ENCODE measurements at places on chromosomes 2 and 18.
A peak's percentile ranks its signal among the peaks of the same experiment; 100 is the strongest.

- DNase-seq: peak; percentile 80
These were observed 4.5 kb upstream of the IL18RAP start for GRCh38 chr2:102418421-102418961.

- DNase-seq: peak; percentile 5
These were observed 45.6 kb upstream of the ZNF532 start for GRCh38 chr18:58819051-58819450.

- peak; percentile 14 for DNase-seq
These were observed 208.4 kb downstream of the HDAC4 start for GRCh38 chr2:239192456-239192855.

DNA sequence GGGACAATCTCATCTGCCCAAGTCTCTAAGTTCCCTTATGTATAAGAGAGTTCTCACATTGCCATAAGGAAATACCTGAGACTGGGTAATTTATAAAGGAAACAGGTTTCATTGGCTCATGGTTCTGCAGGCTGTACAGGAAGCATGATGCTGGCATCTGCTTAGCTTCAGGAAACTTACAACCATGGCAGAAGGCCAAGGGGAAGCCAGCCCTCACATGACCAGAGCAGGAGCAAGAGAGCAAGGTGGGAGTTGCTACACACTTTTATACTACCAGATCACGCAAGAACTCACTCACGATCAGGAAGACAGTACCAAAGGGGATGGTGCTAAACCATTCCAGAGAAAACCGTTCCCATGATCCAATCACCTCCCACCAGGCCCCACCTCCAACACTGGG is 73.9 kb downstream of the PRKRA start:
- DNase-seq: no peak

DNA sequence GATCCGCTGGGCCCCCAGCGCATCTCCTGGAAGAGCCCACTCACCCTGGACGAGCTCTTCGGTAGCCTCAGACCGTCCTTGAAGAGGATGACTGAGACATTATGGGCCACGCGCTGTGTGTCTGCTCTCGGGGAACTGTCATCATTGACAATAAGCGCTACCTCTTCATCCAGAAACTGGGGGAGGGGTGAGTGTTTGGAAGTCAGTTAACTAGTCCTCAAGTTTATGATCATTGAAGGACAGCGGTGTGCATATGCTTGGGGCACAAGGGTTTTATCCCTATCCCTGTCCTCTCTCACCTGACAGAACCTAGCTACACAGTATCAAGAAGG is 586 bp downstream of the STK16 start:
- no peak for DNase-seq

DNA sequence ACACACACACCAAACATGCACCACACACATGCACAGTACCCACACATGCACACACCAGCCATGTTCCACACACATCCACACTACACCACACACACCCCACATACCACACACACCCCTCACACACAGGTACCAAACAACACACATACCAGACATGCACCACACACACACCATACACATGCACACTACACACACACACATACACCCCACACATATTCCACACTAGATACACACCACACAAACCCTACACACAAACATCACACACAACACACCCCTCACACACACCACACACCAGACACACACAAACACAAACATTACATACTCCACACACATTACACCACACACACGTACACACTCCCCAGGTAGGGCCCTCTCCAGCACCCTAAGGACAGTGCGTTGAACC is 51.2 kb downstream of the TRABD2A start:
- DNase-seq: no peak

DNA sequence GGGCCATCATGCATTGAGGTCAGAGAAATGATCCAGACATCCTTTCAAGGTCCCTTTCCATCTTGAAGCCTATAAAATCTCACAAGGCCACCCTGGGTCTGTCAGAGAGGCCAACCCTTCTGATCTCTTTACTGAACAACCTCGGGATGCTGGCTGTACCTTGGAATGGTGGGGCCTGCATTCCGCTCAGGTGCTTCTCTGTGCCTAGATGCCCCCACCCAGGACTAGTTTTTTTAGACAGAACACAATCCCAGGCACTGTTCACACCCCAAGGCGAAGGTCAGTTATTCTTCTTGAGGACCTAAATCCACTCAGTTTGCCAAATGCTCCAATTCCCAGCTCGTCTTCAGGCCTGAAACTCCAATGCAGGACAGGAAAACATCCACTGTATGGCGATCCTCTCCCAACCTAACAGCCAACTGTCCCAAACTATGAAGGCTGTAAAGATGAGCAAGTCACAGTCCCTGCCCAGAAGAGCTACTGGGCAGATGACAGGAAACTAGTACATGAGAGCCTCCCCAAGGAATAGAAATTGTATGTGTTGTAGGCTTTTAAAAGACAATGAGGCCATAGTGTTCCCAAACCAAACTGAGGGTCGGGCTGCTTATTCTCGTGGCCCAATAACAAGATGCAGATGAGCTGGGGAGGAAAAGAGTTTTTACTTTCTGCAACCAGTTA is 154.4 kb upstream of the ACAA2 start:
- no peak for DNase-seq

GRCh38 chr2:40654346-40654745 is 202.5 kb upstream of the SLC8A1 start:
- no peak for DNase-seq

GRCh38 chr2:192500550-192501200 is 305.9 kb upstream of the TMEFF2 start:
- DNase-seq: no peak

- DNase-seq: no peak
These were observed 1.3 kb downstream of the ADI1 start for GRCh38 chr2:3517948-3518495.

DNA sequence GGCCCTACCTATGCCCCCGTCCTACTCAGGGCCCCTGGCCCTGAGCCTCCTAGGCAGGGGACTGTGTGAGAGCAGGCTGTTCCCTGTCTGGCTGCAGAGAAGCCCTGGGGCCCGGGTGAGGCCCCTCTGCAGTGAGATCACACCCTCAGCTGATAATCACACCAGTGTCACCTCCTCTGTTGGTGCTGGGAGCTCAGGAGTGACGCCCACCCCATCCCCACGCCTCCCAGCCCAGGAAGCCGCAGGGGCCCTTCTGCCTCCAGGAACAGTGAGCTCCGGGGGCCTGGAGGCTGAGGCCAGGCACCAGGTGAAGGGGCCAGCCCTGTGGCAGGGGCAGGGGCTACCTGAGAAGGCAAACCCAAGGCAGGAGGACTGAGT is 20.0 kb downstream of the KCNIP3 start:
- no peak for DNase-seq

- peak; percentile 20 for DNase-seq
These were observed 59.8 kb downstream of the GTF2A1L start for GRCh38 chr2:48677450-48677849.

GRCh38 chr2:32264422-32265105 is at the start of gene NLRC4:
TSS of gene NLRC4 (minus strand) at chr2:32264886. CDS start at chr2:32256775, 8,111 bp downstream.
- DNase-seq: peak; percentile 74

DNA sequence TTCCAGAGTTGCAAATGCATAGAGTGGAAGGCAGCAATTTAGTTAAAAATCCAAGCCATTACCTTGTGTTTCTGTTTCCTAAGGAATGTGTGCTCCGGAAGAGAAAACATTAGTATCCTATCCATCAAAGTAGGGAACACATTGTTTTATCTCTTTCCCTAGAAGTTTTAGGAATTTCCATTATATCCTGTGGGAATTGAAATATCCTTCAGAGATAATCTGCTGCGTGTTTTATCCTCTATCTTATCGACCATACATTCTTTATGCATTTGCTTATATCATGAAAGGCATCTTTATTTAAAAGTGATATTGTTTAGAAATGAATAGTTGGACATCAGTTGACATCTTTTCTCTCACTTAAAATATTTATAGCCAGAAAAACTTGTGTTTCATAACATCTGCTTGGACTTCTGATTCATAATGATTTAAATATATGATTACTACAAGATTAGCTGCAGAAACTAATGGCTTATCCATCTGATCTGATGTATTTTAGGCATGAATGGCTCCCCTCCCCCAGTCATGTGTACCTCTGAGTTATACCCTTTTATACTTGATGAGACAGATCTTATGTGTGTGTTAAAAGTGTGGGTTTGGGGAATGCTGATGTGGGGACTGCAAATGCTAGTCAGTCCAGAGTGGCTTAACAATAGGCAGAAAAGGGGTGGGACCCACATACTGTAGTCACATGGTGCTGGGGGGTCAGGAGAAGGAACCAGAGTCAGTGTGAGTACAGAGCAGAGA is 136.2 kb upstream of the ARHGAP28 start:
- no peak for DNase-seq

GRCh38 chr2:64214281-64215115 is 70.3 kb upstream of the PELI1 start:
- DNase-seq: no peak

DNA sequence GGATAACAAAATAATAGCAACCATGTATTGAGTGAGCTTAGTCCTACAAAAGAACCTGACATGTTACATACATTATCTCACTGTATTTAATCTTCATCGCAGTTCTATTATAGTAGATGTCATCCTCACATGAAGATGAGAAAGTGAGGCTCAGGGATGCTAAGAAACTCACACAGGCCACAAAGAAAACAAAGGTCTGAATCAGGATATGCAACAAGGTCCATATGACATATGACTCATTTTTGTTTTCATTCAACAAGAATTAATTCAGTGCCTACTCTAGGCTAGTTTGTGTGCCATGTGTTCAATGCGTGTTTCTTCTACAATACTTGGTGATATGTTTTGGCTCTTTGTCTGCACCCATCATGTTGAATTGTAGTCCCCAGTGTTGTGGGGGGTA is 219.7 kb upstream of the EPHA4 start:
- no peak for DNase-seq

DNA sequence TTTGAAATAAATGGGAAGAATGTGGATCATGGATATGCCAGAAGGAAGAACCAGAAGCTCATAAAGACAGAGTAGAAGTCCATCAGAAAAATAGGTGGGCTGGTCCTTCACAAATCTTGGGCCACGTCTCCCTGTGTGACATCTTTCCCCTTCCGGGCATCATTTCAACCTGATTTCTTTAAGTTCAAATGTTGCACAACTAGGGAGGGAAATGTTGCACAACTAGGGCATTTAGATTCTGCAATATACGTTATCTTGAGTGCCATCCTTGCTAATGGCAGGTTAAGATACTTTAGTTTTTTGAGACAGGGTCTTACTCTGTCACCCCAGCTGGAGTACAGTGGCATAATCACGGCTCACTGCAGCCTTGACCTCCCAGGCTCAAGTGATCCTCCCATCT is 129.6 kb downstream of the CERS6 start:
- no peak for DNase-seq

GRCh38 chr2:175599966-175600831 is 401.9 kb downstream of the LNPK start:
- DNase-seq: no peak

- no peak for DNase-seq
These were observed 5.2 kb downstream of the TXNDC2 start for GRCh38 chr18:9890957-9891356.

DNA sequence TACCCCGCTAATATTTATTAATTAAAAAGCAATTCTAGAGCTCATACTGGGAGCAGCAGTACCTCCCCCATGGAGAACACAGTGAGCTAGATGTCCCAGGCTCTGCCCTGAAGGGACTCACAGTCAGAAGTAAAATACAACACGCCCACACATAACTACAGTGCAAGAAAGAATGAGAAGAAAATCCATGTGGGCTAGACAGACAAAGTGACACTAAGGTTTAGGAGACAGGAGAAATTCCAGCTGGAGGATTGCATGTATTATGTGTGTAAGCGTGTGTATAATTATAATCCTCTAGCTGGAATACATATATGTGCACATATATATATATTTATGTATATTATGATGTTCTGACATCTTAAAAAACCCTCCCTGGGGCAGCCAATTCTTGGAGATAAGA is 15.7 kb downstream of the SOWAHC start:
- DNase-seq: no peak

DNA sequence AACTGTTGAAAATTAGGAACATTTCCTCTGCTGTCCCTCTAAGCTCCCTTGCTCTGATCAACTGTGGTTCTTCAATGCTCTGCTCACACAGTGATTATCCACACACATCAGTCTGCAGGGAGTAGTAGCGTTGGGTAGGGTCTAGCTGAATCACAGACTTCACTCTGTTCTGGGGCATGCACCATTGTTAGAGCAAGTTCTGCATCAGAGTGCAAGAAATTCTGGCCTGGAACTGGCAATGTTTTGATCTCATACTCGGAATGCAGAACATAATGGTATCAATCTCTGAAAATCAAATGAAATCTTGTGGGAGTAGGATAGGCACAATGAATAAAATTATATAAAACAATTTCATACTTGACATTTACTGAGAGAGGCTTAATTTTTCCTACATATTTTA is 55.3 kb downstream of the HRH4 start:
- no peak for DNase-seq

DNA sequence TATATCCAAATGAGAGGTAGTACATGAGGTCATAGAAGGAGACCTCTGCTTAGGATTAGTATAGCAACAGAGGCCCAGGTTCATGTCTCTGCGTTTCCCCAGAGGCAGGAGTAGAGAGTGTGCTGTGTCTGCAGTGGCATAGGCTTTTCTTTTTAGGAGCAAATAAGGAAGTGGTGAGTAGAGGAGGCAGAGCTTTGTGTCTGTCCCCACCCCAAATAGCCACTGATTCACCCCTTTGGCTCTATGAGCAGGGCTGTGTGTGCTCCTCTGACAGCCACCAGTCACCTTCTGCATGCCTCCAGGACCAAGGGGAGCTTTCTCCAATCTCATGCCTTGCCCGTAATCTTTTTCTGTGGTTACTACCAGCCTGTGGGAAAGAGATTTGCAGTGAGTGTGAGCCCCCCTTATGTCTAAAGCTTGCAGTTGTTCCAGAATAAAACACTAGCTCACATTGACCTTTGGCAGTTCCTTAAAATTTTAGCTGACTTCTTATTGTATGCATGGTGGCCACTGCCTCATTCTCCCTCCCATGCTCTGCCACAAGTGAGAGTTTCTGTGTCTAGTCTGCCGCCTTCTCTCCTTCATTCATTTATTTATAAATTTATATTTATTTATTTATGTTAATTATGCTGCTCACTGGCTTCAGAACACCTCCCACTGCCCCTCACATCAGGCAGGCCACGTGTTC is 23.5 kb upstream of the ELAC1 start:
- peak; percentile 13 for DNase-seq

- DNase-seq: no peak
These were observed 179.3 kb upstream of the LHCGR start for GRCh38 chr2:48934807-48935206.

- no peak for DNase-seq
These were observed 11.1 kb upstream of the DGKD start for GRCh38 chr2:233343171-233343705.
